ENCODE measurements at places on chromosomes 2 and 18. TPM values are rescaled to one million over a fixed set of nuclear protein-coding genes. Genes with fewer than 3 reads are reported as not detected.

The PID1 gene
- total RNA-seq: 48.0 TPM

- no peak overlapping the region for H3K27ac ChIP-seq
- H3K4me1 ChIP-seq: no peaks in the 10 kb centered on the region
- no peaks in the 10 kb centered on the region for H3K36me3 ChIP-seq
- DNase-seq: no peak
Observed at GRCh38 chr18:56902653-56903052, 244.2 kb upstream of the BOD1L2 start.

The CHMP1B gene
- total RNA-seq: 39.4 TPM

The PARD6G gene
- total RNA-seq: 7.3 TPM

The COL4A3 gene
- 33.6 TPM for total RNA-seq

The SERPINB12 gene
- total RNA-seq: not detected

GRCh38 chr2:218230882-218231281 is 13.9 kb downstream of the ARPC2 start:
- no peaks in the 10 kb centered on the region for H3K27me3 ChIP-seq
- no peak overlapping the region for H3K4me3 ChIP-seq
- H3K27ac ChIP-seq: no peak overlapping the region
- H3K4me1 ChIP-seq: peaks cover 51% of the 10 kb centered on the region
- H3K36me3 ChIP-seq: peaks cover 100% of the 10 kb centered on the region
- no peak for DNase-seq

The SERPINB11 gene
- 0.77 TPM for total RNA-seq

- no peaks in the 10 kb centered on the region for H3K27me3 ChIP-seq
- H3K4me1 ChIP-seq: no peaks in the 10 kb centered on the region
Observed at GRCh38 chr18:38602341-38602740, 1036.7 kb upstream of the CELF4 start.

- H3K4me1 ChIP-seq: no peaks in the 10 kb centered on the region
- H3K4me3 ChIP-seq: no peak overlapping the region
- no peak overlapping the region for H3K27ac ChIP-seq
- DNase-seq: no peak
Observed at GRCh38 chr2:76498360-76498759, 787.6 kb upstream of the GCFC2 start.

The CCL20 gene
- total RNA-seq: 1.6 TPM

The ANKRD30BL gene
- not detected for total RNA-seq

GRCh38 chr2:31067259-31067658 is 71.0 kb downstream of the GALNT14 start:
- no peaks in the 10 kb centered on the region for H3K4me1 ChIP-seq
- no peaks in the 10 kb centered on the region for H3K36me3 ChIP-seq
- H3K27ac ChIP-seq: no peak overlapping the region
- H3K27me3 ChIP-seq: no peaks in the 10 kb centered on the region
- no peak overlapping the region for H3K4me3 ChIP-seq

The PROKR1 gene
- not detected for total RNA-seq

DNA sequence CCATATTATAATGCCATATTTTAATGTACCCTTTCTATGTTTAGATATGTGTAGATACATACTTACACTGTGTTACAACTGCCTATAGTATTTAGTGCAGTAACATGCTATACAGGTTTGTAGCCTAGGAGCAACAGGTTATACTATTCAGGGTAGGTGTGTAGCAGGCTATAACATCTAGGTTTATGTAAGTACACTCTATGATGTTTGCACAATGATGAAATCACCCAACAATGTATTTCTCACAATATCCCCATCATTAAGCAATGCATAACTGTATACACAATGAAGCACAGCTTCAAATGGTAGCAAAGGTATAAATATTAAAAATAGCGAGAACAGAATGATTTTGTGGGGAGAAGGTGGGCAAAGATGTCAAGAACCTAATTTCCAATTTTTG is 117.8 kb downstream of the DYM start:
- no peak overlapping the region for H3K27ac ChIP-seq
- no peak overlapping the region for H3K4me3 ChIP-seq

The LHCGR gene
- total RNA-seq: 0.30 TPM

GRCh38 chr2:114248648-114249047 is 193.8 kb upstream of the DPP10 start:
- H3K4me3 ChIP-seq: no peak overlapping the region
- no peaks in the 10 kb centered on the region for H3K4me1 ChIP-seq
- H3K27me3 ChIP-seq: no peaks in the 10 kb centered on the region

The CABYR gene
- 1.2 TPM for total RNA-seq

- H3K4me3 ChIP-seq: no peak overlapping the region
- H3K27ac ChIP-seq: no peak overlapping the region
- no peaks in the 10 kb centered on the region for H3K4me1 ChIP-seq
- H3K36me3 ChIP-seq: no peaks in the 10 kb centered on the region
Observed at GRCh38 chr2:181992776-181993175, 7.1 kb downstream of the PPP1R1C start.

The NAT8 gene
- total RNA-seq: not detected

- no peak overlapping the region for H3K4me3 ChIP-seq
- no peaks in the 10 kb centered on the region for H3K36me3 ChIP-seq
- H3K27ac ChIP-seq: no peak overlapping the region
- no peak for DNase-seq
- H3K4me1 ChIP-seq: no peaks in the 10 kb centered on the region
- H3K27me3 ChIP-seq: no peaks in the 10 kb centered on the region
Observed at GRCh38 chr2:14975381-14975780, 342.9 kb downstream of the LRATD1 start.

The ATG4B gene
- total RNA-seq: 62.7 TPM

The PLEKHH2 gene
- 42.0 TPM for total RNA-seq

The ILKAP gene
- 43.4 TPM for total RNA-seq

The TRABD2A gene
- total RNA-seq: 5.4 TPM

GRCh38 chr2:200453853-200454534 is 55.9 kb downstream of the KCTD18 start:
- no peaks in the 10 kb centered on the region for H3K27me3 ChIP-seq
- no peak for DNase-seq
- H3K4me1 ChIP-seq: peaks cover 13% of the 10 kb centered on the region

- no peak overlapping the region for H3K27ac ChIP-seq
- H3K4me3 ChIP-seq: no peak overlapping the region
- peaks cover 97% of the 10 kb centered on the region for H3K36me3 ChIP-seq
- no peaks in the 10 kb centered on the region for H3K27me3 ChIP-seq
- H3K4me1 ChIP-seq: no peaks in the 10 kb centered on the region
Observed at GRCh38 chr2:10792001-10792634, 20.5 kb downstream of the PDIA6 start.

GRCh38 chr2:29066271-29066860 is 8.0 kb downstream of the PCARE start:
- no peak overlapping the region for H3K4me3 ChIP-seq
- no peak for DNase-seq
- H3K27me3 ChIP-seq: no peaks in the 10 kb centered on the region
- peak overlapping the region; percentile 58 for H3K27ac ChIP-seq

DNA sequence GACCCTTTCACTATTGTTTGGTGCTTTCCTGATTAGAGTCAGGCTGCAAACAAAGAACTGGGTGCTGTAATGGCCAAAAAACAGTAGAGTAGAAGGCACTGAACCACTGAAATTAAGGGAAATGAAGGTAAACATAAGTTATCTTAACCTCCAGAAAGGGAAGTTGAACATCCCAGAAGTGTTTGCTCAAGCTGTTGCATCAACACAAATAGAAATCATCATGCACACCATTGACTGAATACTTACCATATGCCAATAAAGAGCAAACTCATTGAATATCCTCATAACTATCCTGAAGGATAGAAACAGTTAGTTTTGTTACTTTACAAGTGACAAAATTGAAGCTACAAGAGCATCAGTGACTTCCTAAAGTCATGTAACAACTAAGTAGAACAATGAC is 477.4 kb upstream of the CHST9 start:
- no peaks in the 10 kb centered on the region for H3K27me3 ChIP-seq
- DNase-seq: no peak
- H3K27ac ChIP-seq: no peak overlapping the region
- H3K4me1 ChIP-seq: no peaks in the 10 kb centered on the region
- H3K36me3 ChIP-seq: no peaks in the 10 kb centered on the region

DNA sequence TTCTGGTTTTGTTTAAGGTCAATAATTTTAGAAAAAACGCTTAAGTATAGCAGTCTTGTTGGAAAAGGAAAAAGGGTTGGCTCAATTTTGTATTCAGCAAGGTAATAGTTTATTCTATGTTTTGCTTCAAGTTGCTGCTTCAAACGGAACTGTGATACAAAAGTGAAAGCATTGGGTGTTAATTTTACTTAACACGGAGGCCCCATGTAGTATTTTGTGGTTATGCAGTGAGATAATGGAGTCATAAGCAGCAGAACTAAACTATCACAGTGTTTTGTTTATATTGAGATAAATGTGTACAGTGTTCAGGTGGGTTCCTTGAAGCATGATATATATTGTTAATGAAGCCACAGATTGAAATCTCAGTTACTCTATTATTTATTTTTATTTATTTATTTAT is 67.0 kb upstream of the LYPD6B start:
- H3K4me1 ChIP-seq: peaks cover 5% of the 10 kb centered on the region
- no peak for DNase-seq
- no peak overlapping the region for H3K4me3 ChIP-seq
- no peaks in the 10 kb centered on the region for H3K36me3 ChIP-seq

The GAREM1 gene
- 10.3 TPM for total RNA-seq

- H3K27ac ChIP-seq: no peak overlapping the region
- H3K36me3 ChIP-seq: no peaks in the 10 kb centered on the region
- DNase-seq: no peak
Observed at GRCh38 chr2:195300631-195301030, 356.4 kb upstream of the SLC39A10 start.

The GALNT13 gene
- total RNA-seq: 2.4 TPM

The KCNG2 gene
- 0.50 TPM for total RNA-seq

All from lower lobe of right lung (tissue), 2 donors.